Effector memory CD4-positive, alpha-beta T cell (primary cell): ENCODE measurements at places on chromosomes 2 and 18.

- H3K4me3 ChIP-seq, result no peak overlapping the region
- no peaks in the 10 kb centered on the region for H3K4me1 ChIP-seq
- H3K36me3 ChIP-seq, result no peaks in the 10 kb centered on the region
- H3K27me3 ChIP-seq, result no peaks in the 10 kb centered on the region
- DNase-seq, result no peak
Observed at GRCh38 chr2:164773635-164774034, 68.0 kb downstream of the COBLL1 start.

DNA sequence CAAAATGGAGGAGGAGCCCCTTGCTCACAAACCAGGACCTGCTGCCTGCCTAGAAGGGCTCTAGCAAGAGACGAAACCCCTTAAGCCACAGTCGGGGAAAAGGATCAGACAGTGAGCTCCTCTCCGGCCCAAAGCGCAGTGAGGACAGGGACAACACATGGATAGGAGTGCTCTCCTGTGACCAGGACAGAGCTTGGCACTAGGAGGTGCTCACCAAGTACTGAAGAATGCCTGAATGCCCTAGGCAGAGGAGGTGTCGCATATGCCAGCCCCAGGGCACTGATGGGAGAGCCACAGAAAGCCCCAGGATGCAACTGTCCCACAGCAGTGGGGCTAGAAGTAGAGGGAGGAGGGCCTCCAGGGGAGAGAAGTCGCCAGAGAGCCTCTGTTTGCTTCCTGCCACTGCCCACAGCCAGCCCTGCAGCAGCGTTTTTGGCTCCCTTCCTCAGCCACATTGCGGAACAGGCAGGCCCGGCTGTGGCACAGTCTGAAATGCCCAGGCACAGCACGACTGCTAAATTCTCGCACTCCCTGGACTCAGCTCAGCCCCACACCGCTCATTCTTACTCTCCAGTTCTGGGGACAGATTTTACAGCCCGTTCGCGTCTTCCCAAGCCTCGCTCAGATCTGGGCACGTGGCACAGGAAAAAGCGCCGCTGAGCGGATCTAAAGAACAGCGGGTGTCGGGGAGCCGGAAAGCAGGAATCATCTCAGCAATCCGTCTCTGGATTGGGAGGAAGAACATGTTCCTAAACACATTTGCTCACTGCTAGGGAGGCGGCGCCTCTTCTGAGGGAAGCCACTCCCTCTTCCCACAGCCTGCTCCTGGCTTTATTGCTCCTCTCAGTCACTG lies 98.7 kb upstream of the POU3F3 start:
- no peak for DNase-seq
- H3K27ac ChIP-seq, result no peak overlapping the region
- no peak overlapping the region for H3K4me3 ChIP-seq
- no peaks in the 10 kb centered on the region for H3K27me3 ChIP-seq

DNA sequence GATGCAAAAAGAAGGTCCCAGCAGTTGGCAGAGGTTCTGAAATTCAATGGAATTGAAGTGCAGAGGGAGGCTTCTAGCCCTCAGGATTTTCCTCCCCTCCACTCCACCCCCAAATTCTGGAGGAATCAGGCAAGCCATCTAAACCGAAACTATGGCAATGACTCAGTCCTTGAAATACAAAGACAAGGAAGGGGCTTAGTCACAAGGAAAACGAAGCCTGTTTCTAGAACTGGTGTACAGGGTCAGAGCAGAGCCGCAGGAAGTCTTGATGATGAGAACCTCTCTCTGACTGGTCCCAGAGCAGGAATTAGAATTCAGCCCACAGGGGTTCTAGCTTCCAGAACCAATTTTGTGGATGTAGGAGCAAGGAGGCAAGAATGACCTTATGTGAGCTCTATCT lies 111.7 kb upstream of the SCN1A start:
- DNase-seq, result no peak
- no peaks in the 10 kb centered on the region for H3K27me3 ChIP-seq
- H3K27ac ChIP-seq, result no peak overlapping the region
- H3K4me1 ChIP-seq, result no peaks in the 10 kb centered on the region

GRCh38 chr2:30346471-30347169 lies 100.4 kb upstream of the LCLAT1 start:
- H3K4me3 ChIP-seq, result no peak overlapping the region
- DNase-seq, result no peak
- H3K36me3 ChIP-seq, result no peaks in the 10 kb centered on the region
- H3K4me1 ChIP-seq, result no peaks in the 10 kb centered on the region
- H3K27ac ChIP-seq, result no peak overlapping the region
- no peaks in the 10 kb centered on the region for H3K27me3 ChIP-seq

GRCh38 chr18:50030146-50030545 lies 164.8 kb downstream of the MYO5B start:
- no peak for DNase-seq
- H3K36me3 ChIP-seq, result no peaks in the 10 kb centered on the region
- H3K27me3 ChIP-seq, result no peaks in the 10 kb centered on the region
- no peaks in the 10 kb centered on the region for H3K4me1 ChIP-seq
- no peak overlapping the region for H3K4me3 ChIP-seq

GRCh38 chr2:32063310-32064020 lies at the start of gene SPAST:
Gene SPAST, plus strand, starts transcription at chr2:32063556. Its CDS starts 276 bp downstream, at chr2:32063832.
- H3K4me1 ChIP-seq, result peaks cover 8% of the 10 kb centered on the region
- H3K27ac ChIP-seq, result peak within 1 kb of the TSS; percentile 79
- H3K4me3 ChIP-seq, result peak within 1 kb of the TSS; percentile 69
- no peaks in the 10 kb centered on the region for H3K27me3 ChIP-seq
- H3K36me3 ChIP-seq, result no peaks in the 10 kb centered on the region

DNA sequence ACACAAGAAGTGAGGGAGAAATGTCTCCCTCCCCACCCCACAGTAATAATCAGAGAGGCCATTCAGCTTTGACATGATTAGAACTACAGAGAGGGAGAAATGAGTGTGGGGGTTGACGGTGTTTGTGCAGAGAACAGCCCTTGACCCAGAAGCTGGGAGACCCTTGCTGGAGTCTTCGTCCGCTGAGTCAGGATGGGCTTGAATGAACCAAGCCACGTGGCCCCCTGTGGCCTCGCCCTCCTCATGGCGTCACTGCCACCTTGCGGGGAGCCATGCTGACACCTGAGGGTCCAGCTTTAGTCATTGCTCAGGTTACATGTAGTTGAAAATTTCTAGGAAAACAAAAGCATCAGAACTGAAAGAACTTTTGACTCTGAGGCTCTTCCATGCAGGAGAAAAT lies 101.2 kb downstream of the DGKD start:
- no peaks in the 10 kb centered on the region for H3K4me1 ChIP-seq
- no peak overlapping the region for H3K27ac ChIP-seq
- H3K4me3 ChIP-seq, result no peak overlapping the region

DNA sequence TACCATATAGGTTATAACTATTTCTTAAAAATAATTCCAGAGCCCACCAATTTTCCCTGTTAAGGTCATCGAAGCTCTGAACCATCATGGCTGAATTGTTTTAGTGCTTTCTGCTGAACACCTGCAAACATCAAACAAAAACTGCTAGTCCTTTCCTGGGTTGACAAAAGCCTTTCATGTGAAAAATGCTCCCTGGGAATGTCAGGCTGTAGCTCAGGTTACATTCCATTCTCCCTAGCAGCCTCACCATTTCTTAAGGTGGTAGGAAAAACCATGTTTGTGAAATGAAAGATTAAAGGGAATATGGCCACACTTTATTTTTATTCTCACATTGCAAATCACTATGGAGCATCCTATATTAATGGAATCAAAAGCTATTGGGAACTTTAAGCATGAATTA lies 5.7 kb downstream of the TCF4 start:
- no peak overlapping the region for H3K4me3 ChIP-seq
- no peak overlapping the region for H3K27ac ChIP-seq
- peaks cover under 1% of the 10 kb centered on the region for H3K4me1 ChIP-seq
- H3K27me3 ChIP-seq, result peaks cover 14% of the 10 kb centered on the region
- no peaks in the 10 kb centered on the region for H3K36me3 ChIP-seq

DNA sequence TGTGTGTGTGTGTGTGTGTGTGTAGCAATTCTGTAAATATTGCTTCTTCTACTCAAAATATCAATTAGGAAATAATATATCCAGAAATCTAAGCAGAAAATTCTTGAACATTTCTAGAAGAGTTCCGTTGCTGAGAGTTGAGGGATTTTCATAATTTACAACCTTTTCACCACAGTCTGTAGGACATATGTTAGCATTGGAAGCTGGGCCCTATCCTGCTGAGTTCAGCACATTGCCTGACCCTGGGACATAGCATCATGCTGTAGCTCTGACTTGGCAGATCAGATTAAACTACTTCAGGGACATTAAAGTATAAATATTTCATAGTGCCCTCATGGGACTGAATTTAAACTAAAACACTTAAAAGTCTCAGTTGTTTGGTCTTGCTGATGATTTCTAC lies 129.2 kb upstream of the KCNH7 start:
- H3K4me3 ChIP-seq, result no peak overlapping the region
- no peaks in the 10 kb centered on the region for H3K4me1 ChIP-seq
- no peak overlapping the region for H3K27ac ChIP-seq
- no peak for DNase-seq
- no peaks in the 10 kb centered on the region for H3K27me3 ChIP-seq

GRCh38 chr2:65403529-65403915 lies 28.9 kb downstream of the SPRED2 start:
- H3K4me1 ChIP-seq, result no peaks in the 10 kb centered on the region
- H3K27ac ChIP-seq, result no peak overlapping the region
- H3K36me3 ChIP-seq, result no peaks in the 10 kb centered on the region
- DNase-seq, result no peak
- H3K4me3 ChIP-seq, result no peak overlapping the region

DNA sequence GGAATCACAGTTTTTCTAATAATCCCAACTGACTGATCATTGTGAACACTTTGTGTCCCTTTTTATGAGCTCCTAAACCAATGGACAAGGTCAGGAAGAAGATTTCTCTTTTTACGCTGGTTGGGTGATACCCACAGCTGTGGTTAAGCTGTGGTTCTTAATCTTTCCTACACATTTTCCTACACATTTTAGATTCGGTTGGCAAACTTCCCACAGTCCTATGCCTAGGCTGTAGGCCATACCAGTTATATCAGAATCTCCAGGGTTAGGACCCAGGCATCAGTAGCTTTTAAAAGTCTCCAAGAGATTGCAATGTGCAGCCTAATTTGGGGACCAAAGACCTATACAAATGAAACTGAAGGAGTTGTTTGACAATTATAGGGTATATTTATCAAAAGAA lies 203.0 kb downstream of the SP3 start:
- H3K36me3 ChIP-seq, result no peaks in the 10 kb centered on the region
- H3K27ac ChIP-seq, result no peak overlapping the region
- DNase-seq, result no peak
- H3K27me3 ChIP-seq, result no peaks in the 10 kb centered on the region
- no peaks in the 10 kb centered on the region for H3K4me1 ChIP-seq

DNA sequence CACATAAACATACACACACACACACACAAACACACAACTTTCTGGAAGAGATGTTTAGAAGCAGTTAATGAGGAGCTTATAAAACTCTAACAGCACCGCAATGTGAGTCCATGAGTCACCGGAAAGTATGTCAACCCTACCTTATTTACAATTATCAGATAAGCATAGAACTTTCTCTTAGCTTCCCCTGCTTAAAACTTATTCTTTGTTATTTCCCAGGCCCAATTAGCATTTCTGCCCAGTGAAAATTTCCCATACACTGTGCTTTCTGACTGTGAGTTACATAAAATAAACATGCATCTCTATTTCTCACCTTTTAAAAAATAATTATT lies 737.6 kb downstream of the LRP1B start:
- no peaks in the 10 kb centered on the region for H3K27me3 ChIP-seq
- H3K27ac ChIP-seq, result no peak overlapping the region
- no peak overlapping the region for H3K4me3 ChIP-seq
- H3K36me3 ChIP-seq, result no peaks in the 10 kb centered on the region
- DNase-seq, result no peak

DNA sequence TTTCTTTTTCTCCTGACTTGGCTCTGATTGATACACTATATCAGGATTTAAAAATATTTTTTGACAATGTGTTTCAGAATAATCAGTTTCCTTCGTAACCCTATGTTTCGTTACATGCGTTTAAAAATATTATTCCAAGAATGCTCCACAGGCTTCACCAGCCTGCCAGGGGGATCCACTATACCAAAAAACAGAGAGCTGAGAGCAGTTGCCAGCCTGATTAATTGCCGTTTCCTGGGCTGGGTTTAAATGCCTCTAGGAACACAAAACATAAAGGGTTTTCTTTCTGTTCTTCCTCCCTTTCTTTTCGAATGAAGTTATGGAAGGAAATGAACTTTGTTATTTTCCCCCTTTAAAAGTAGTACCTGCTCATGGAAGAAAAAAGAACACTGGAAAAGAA lies 47.9 kb downstream of the LRRFIP1 start:
- peak overlapping the region; percentile 18 for H3K4me3 ChIP-seq
- H3K27ac ChIP-seq, result peak overlapping the region; percentile 96
- no peak for DNase-seq
- H3K4me1 ChIP-seq, result peaks cover 35% of the 10 kb centered on the region
- H3K27me3 ChIP-seq, result no peaks in the 10 kb centered on the region

- H3K27ac ChIP-seq, result no peak overlapping the region
- H3K4me3 ChIP-seq, result no peak overlapping the region
- H3K27me3 ChIP-seq, result no peaks in the 10 kb centered on the region
- H3K36me3 ChIP-seq, result no peaks in the 10 kb centered on the region
Observed at GRCh38 chr2:109247812-109248211, 118.8 kb downstream of the SH3RF3 start.

DNA sequence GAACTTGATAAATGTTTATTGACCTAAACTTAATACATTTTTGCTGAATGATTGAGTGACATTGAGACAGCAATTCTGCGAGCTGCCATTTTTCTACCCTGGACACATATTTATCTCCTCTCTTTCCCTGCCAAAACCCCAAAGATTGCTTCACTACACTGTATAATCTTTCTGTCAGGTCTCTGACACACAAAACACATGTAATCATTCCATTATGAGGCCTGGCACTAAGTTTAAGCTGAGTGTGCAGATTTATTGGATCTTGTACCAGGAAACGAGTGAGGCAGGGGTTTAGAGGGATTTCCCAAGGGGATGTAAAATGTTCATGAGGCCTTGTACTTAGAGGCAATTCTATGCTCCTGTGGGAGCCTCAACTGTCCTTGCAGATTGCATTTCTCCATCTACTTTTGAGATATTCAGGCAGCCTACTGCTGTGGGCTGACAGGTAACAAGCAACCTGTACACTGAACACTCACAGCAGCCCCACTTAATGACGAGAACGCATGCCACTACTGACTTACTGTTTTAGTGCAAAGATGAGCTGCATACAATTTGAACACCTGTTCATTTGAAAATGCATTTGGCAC lies 13.7 kb upstream of the OSR1 start:
- H3K36me3 ChIP-seq, result no peaks in the 10 kb centered on the region
- H3K4me3 ChIP-seq, result no peak overlapping the region
- no peaks in the 10 kb centered on the region for H3K27me3 ChIP-seq
- no peaks in the 10 kb centered on the region for H3K4me1 ChIP-seq

DNA sequence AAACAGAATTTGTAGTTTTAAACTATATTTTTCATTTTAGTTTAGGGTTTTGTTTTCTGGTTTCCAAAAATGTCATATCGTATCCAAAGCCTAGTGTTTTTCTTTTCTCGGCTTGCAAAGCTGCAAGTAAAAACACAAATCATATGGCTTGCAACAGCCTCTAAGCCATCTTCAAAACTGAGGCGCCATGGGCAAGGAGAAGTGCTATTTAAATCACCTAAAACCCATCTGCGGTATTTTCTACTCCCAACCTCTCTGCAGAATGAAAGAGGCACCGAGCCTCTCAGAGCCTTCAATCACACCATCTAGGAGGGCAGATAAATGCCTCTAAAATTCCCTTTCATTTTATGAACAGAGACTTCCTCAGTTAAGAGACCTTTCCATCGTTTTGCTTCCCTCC lies 25.2 kb downstream of the FECH start:
- H3K4me3 ChIP-seq, result no peak overlapping the region
- no peaks in the 10 kb centered on the region for H3K27me3 ChIP-seq
- H3K4me1 ChIP-seq, result no peaks in the 10 kb centered on the region

GRCh38 chr2:15798701-15799431 lies 141.5 kb upstream of the MYCN start:
- H3K36me3 ChIP-seq, result no peaks in the 10 kb centered on the region
- H3K4me3 ChIP-seq, result no peak overlapping the region
- H3K4me1 ChIP-seq, result no peaks in the 10 kb centered on the region
- DNase-seq, result no peak
- H3K27ac ChIP-seq, result no peak overlapping the region
- H3K27me3 ChIP-seq, result no peaks in the 10 kb centered on the region
